ENCODE measurements at places on chromosomes 3 and 15. TPM values are rescaled to one million over a fixed set of nuclear protein-coding genes. Genes with fewer than 3 reads are reported as not detected.

GRCh38 chr15:84079885-84080777 is 155.4 kb upstream of the GOLGA6L4 start:
- H3K4me1 ChIP-seq, result peaks cover 15% of the 10 kb centered on the region
- H3K36me3 ChIP-seq, result no peaks in the 10 kb centered on the region
- H3K27me3 ChIP-seq, result peaks cover 64% of the 10 kb centered on the region
- peak overlapping the region; percentile 70 for H3K4me3 ChIP-seq
- DNase-seq, result peak; percentile 67
- H3K27ac ChIP-seq, result no peak overlapping the region

DNA sequence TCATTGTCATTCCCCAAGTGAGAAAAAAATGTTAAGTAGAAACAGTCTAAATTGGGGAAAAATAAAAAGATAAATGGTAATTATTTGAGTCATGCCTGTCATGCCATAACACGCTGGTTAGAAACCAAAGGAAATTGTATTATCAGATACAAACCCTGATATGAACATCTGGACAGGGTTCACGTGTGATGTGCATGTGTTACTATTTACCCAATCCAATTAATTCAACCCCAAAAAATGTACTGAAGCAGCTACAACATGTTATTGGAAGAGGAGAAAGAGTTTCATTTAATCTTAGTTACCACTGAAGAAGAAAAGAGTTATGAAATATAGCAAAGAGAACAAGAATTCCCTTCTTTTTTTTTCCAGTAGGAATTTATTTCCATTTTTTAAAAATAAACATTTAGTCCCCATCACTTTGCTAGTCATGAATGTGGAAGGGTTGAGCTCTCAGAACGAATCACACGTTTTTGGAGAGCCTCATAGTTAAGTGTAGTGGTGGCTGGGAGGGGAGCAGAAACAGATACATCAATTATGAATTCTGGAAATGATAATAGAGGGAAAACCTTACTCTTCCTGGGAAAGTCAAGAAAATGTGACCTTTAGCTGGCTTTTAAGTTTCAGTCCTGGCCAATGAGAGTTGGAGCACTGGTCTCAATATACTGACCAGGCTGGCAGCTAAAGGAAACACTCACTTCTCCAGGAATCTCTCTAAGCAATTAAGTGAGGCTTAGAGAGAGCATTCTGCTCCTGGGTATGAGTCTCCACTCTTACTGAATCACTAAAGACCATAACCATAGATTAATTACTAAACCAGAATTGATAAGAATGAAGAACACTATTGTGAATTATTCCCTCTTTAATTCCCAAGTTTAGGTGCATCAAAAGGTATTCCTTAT is 796.5 kb downstream of the GRM7 start:
- no peak overlapping the region for H3K4me3 ChIP-seq
- no peaks in the 10 kb centered on the region for H3K4me1 ChIP-seq
- no peaks in the 10 kb centered on the region for H3K27me3 ChIP-seq
- no peaks in the 10 kb centered on the region for H3K36me3 ChIP-seq
- DNase-seq, result no peak
- H3K27ac ChIP-seq, result no peak overlapping the region

DNA sequence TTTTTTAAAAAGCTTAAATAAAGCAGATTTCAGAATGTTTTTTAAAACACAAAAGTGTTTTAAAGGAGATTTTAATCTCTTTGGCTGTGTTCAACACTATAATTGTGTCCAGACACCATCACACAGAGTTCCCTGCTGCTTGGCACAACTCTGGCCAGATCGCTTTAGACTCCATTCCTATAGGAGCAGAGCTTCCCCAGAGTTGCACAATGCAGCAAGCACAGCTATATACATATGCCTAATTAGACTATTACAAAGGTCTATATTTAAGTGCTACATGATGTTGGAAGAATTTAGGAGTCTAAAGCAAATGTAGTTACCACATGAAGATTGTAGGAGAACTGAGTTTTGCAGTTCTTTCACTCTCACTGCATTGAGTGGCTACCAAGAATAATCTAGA is 11.2 kb downstream of the SLC9A9 start:
- H3K4me1 ChIP-seq, result peaks cover 31% of the 10 kb centered on the region

The CERS3 gene
- total RNA-seq, result 0.43 TPM

The CAPN3 gene
- total RNA-seq, result 3.7 TPM

DNA sequence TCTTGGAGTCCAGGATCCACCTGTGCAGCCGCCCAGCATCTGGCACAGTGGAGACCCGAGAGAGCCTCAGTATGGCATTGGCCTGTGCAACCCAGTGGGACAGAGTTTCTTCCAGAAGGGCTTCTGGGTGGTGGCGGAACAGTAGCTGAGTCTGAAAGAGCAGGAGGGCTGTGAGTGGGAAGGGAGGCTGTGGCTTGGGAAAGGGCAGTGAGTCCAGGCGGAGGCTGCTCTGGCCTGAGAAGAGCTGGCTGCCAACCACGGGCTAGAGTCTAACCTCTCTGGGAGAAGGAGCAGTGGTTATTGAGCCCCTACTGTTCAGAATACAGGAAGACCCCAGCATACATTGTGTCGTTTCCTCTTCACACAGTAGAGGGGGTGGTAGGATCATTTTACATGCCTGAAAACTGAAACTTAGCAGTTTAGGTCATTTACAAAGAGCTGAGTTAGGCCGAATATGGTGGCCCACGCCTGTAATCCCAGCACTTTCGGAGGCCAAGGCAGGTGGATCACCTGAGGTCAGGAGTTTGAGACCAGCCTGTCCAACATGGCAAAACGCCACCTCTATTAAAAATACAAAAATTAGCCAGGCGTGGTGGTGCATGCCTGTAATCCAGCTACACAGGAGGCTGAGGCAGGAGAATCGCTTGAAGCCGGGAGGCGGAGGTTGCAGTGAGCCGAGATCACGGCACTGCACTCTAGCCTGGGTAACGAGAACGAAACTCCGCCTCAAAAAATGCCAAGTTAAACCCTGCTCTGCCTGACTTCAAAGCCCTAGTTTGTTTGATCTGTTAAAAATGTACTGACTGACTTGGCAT is 3.2 kb downstream of the AEN start:
- peaks cover 61% of the 10 kb centered on the region for H3K36me3 ChIP-seq
- H3K4me1 ChIP-seq, result peaks cover 74% of the 10 kb centered on the region
- peak; percentile 56 for DNase-seq
- no peaks in the 10 kb centered on the region for H3K27me3 ChIP-seq

The EXD1 gene
- total RNA-seq, result not detected

- no peak overlapping the region for H3K4me3 ChIP-seq
- no peak overlapping the region for H3K27ac ChIP-seq
- no peaks in the 10 kb centered on the region for H3K36me3 ChIP-seq
- H3K4me1 ChIP-seq, result no peaks in the 10 kb centered on the region
- DNase-seq, result no peak
These were observed 299.5 kb upstream of the KCNMB2 start for GRCh38 chr3:178236555-178237277.

The SCN11A gene
- not detected for total RNA-seq

- H3K4me1 ChIP-seq, result no peaks in the 10 kb centered on the region
- H3K36me3 ChIP-seq, result no peaks in the 10 kb centered on the region
- peaks cover 8% of the 10 kb centered on the region for H3K27me3 ChIP-seq
- H3K4me3 ChIP-seq, result no peak overlapping the region
- no peak for DNase-seq
These were observed 106.6 kb upstream of the TMC3 start for GRCh38 chr15:81480645-81481053.

The DTWD1 gene
- 12.5 TPM for total RNA-seq

DNA sequence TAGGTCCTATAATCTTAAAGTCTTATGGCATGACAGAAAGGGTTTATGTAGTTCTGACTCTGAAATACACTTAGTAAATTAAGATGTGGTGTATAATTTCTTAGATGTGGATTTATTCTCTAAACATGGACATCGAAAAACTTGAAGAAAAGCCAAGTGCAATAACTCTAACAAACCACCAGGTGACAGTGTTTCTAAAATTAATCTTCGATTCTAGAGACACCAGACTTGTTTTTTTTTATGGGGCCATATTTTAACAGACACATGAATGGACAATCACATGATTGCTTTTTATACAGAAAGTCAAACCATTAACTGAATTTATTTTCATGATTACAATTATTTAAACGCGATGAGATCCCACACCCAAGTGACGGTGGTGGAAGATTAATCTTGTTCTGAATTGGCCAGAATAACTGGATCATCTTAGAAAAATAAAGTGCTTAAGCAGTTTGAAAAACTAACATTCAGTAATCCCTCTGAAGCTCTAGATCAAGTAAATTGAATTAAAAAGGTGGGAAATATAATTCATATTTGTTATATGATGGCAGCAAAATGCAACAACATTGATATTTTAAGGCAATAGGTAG is 305.1 kb downstream of the LSAMP start:
- no peaks in the 10 kb centered on the region for H3K36me3 ChIP-seq
- no peaks in the 10 kb centered on the region for H3K4me1 ChIP-seq
- no peak overlapping the region for H3K27ac ChIP-seq
- DNase-seq, result no peak

DNA sequence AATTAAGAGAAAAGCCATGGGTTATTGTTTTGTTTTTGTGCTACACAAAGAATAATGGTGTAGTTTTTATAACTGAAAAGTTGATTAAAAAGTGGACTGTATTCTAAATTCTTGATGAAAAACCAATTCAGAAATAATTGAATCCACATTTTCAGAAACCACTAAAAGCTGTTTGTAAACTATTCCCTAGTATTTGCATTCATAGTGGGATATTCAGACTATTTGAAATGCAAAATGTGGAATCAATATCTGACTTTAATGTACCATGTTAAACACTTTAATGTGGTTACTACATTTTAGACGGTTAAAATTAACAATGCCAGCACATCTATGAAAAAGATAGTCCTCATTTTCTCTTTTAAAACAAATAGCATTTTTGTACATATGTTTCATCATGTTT is 104.6 kb downstream of the ZIC4 start:
- H3K36me3 ChIP-seq, result no peaks in the 10 kb centered on the region
- no peaks in the 10 kb centered on the region for H3K27me3 ChIP-seq
- no peak for DNase-seq
- H3K4me3 ChIP-seq, result no peak overlapping the region
- no peaks in the 10 kb centered on the region for H3K4me1 ChIP-seq

DNA sequence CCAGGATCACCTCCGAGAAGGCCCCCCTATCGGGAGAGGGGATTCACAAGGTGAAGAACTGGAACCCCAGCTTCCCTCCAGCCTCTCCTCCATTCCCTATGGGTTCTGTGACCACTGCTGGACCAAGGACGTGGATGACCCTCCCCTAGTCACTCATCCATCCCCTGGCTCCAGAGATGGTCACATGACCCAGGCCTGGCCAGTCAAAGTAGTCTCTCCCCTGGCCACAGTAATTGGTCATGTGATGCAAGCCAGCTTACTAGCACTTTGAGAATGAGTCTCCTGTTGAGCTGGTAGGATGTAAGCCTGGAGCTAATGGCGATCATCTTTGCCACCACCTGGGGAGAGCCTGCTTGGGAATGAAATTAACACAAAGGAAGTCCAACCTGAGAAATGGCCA is 3.9 kb downstream of the CAMK1 start:
- H3K27me3 ChIP-seq, result no peaks in the 10 kb centered on the region
- no peak for DNase-seq
- peaks cover 9% of the 10 kb centered on the region for H3K36me3 ChIP-seq
- no peak overlapping the region for H3K27ac ChIP-seq

- H3K27ac ChIP-seq, result no peak overlapping the region
- H3K4me3 ChIP-seq, result no peak overlapping the region
- H3K36me3 ChIP-seq, result no peaks in the 10 kb centered on the region
- H3K27me3 ChIP-seq, result peaks cover 4% of the 10 kb centered on the region
These were observed 9.1 kb downstream of the KCNMB2 start for GRCh38 chr3:178545337-178545736.

The PP2D1 gene
- not detected for total RNA-seq

DNA sequence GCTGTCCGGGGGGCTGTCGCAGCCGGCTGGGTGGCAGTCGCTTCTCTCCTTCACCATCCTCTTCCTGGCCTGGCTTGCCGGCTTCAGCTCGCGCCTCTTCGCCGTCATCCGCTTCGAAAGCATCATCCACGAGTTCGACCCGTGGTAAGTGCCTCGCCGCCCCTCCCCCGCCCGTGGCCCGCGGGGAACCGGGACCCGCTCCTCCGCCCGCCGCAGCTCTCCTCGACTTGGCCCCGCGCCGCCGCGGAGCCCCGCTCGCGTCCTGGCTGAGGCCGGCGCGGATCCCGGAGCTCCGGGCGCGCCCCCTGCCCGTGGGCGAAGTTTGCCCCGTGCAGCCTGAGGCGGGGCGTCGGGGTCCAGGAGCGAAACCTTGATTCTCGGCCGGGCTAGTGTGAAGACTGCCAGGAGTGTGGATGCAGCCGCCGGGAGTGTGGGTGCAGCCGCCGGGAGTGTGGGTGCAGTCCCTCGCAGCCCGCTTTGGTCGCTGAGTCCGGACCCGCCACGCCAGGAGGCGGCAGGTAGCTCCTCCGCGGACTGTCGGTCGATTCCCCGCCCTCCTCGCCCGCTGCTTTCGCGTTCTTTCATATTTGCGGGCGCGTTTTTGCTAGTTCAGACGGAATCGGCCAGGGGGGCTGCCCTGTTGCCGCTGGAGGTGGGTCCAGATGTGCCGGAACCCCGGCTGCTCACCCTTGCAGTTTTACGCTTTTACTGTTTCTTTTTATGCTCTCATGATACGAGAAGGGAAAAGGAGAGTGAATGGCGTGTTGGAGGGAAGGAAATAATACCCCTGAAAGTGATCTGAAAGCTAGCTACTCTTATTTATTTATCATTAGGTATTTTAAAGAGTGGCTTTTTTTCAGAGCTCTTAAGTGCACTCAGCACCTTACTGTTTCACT is 692 bp downstream of the STT3B start:
- peak overlapping the region; percentile 96 for H3K27ac ChIP-seq
- peaks cover 38% of the 10 kb centered on the region for H3K36me3 ChIP-seq
- peaks cover 24% of the 10 kb centered on the region for H3K4me1 ChIP-seq
- no peak overlapping the region for H3K4me3 ChIP-seq
- peak; percentile 68 for DNase-seq

DNA sequence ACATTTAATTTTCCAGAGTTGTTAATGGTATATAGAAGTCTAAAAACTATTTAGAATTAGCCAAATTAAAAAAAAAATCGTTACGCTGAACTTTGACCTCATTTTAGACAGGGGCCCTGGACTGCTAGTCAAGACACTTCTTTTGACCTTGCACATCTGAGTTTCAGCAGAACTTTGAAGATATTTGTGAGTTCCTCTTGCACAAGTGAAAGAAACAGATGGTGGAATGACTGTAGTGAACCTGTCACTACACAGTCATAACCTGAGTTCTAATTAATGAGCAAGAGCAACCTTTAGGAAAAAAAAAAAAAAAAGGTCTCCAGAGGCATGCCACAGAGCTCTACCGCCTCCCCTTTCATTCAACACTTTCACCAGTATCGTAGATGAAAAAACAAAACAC is 5.3 kb downstream of the MYO5C start:
- no peak for DNase-seq
- H3K4me1 ChIP-seq, result peaks cover 35% of the 10 kb centered on the region
- H3K36me3 ChIP-seq, result no peaks in the 10 kb centered on the region
- peaks cover 32% of the 10 kb centered on the region for H3K27me3 ChIP-seq
- no peak overlapping the region for H3K27ac ChIP-seq
- H3K4me3 ChIP-seq, result no peak overlapping the region

DNA sequence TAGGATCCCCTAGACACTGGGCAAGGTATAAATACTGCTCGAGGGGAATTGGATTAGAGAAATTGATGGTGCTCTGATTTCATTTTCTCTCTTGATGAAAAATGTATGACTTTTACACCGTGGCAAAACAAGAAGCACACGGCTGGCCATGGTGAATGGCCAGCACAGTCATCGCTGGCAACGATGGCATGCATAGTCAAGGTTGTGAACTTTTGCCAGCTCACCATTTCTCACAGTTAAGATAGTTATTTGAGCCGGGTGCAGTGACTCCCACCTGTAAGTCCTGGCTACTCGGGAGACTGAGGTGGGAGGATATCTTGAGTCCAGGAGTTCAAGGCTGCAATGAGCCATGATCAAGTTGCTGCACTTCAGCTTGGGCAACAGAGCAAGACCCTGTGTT is 95.4 kb downstream of the HMG20A start:
- no peaks in the 10 kb centered on the region for H3K4me1 ChIP-seq
- DNase-seq, result no peak
- no peaks in the 10 kb centered on the region for H3K27me3 ChIP-seq
- no peak overlapping the region for H3K27ac ChIP-seq

All from activated CD4-positive, alpha-beta memory T cell treated with anti-CD3 and anti-CD28 coated beads, Interleukin-2, amount 10 ng/mL, durations not matched to agents 7 days and 5 days (primary cell).